ENCODE measurements at places on chromosomes 3 and 15.

DNA sequence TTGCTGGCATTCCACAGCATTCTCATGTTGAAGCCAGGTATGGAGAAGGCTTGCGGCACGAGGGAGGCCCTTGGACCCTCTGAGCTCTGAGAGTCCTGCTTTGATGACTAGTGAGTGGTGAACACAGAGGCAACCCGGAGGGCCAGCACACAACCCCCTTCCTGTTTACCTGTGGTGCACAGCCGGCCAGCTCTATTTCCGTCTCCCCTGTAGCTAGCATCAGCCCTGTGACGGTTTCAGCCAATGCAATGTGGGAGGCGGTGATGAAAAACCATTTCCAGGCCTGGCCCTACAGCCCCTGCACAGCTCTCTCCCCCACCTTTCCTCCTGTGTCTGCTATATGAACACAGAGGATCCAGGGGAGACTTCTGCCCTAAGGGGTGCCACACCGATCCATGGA, 76.8 kb upstream of the KLHL25 start:
- no peak for DNase-seq

GRCh38 chr3:38205472-38205805, 40.1 kb downstream of the OXSR1 start:
- no peak for DNase-seq

- DNase-seq: no peak
Measured at GRCh38 chr3:177804032-177804431, 606.8 kb upstream of the TBL1XR1 start.

- no peak for DNase-seq
Measured at GRCh38 chr15:55005679-55006078, 191.1 kb downstream of the RSL24D1 start.

- DNase-seq: no peak
Measured at GRCh38 chr15:91032919-91033803, 10.8 kb upstream of the VPS33B start.

Measured in fibroblast of the conjunctiva (primary cell).